Right cardiac atrium (tissue), 5 donors: ENCODE measurements at places on chromosomes 6 and 20. TPM values are rescaled to one million over a fixed set of nuclear protein-coding genes. Genes with fewer than 3 reads are reported as not detected.

Gene ENPP3
- 0.14 TPM for polyA plus RNA-seq

Gene MYH7B
- polyA plus RNA-seq: 125 TPM

Gene SIGLEC1
- 4.2 TPM for polyA plus RNA-seq

- DNase-seq: no peak
These were observed 161.3 kb upstream of the AGPAT4 start for GRCh38 chr6:161434921-161435747.

GRCh38 chr6:142416179-142416578 is 114.4 kb downstream of the ADGRG6 start:
- no peak for DNase-seq

GRCh38 chr6:123604067-123604466 is 32.7 kb downstream of the TRDN start:
- no peak for DNase-seq

- DNase-seq: no peak
These were observed 11.0 kb downstream of the ZNF133 start for GRCh38 chr20:18299364-18299763.
